ENCODE measurements at places on chromosomes 12 and 14.

DNA sequence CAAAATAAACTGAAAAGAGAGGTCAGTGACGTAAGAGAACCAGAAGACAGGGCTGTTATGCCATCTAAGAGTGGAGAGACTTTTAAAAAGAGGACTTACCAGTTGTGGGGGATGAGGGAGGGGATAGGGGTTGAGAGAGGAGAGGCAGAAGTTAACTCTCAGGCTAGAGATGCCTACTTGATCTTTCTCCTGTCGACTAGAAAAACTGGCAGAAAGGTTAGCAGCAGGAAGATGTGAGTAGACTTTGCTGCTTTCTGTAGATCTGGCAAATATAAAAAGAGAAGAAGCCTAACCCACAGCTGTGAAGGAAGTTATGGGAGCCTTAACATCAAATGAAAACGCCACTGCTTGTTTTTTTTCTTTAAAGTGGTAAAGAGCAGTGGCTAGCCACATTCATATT is 10.7 kb downstream of the CREBL2 start:
- DNase-seq: no peak

- DNase-seq: no peak
Observed at GRCh38 chr14:80679273-80679672, 262.3 kb downstream of the CEP128 start.

- DNase-seq: no peak
Observed at GRCh38 chr12:30514666-30515065, 181.0 kb downstream of the IPO8 start.

- no peak for DNase-seq
Observed at GRCh38 chr14:68662392-68662791, 130.5 kb downstream of the ZFP36L1 start.

GRCh38 chr14:44763356-44763755 is 198.4 kb downstream of the KLHL28 start:
- no peak for DNase-seq

DNA sequence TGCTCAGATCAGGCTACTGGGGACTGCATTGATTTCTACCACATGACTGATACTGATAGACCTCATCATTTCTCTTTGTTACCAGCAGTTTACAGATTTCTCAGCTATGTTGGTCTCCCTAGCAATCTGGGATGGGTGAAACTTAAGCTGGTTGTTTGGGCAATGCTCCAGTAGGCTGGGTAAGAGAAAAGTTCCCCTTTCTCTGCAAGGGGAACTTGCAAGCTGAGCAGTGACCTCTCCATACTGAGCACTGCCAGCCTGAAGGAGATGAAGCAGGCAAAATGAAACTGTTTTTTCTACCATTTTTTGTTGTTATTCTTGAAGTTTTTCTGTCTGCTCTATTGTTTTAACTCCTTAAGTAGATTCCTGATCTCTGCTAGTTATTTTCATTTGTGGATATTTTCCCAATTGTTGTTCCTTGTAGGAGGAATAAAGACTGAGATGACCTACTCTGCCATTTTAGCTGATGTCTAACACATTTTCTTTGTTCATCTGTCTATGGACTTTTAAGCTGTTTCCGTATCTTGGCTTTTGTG is 1.3 kb upstream of the OR4M1 start:
- DNase-seq: peak; percentile 56
